Mononuclear cell (primary cell): ENCODE measurements at places on chromosomes 2 and 18. TPM values are rescaled to one million over a fixed set of nuclear protein-coding genes. Genes with fewer than 3 reads are reported as not detected.

BMP10 gene
- total RNA-seq: not detected

GKN2 gene
- not detected for total RNA-seq

MC5R gene
- not detected for total RNA-seq

RASGRP3 gene
- total RNA-seq: 31.5 TPM

CEBPZ gene
- total RNA-seq: 78.4 TPM

CAPN14 gene
- total RNA-seq: 0.21 TPM

CNTNAP5 gene
- total RNA-seq: not detected

TUBB8B gene
- total RNA-seq: not detected

FBXO41 gene
- total RNA-seq: 4.2 TPM

KYNU gene
- total RNA-seq: 35.9 TPM

RIT2 gene
- total RNA-seq: not detected

ALPG gene
- total RNA-seq: not detected

EVX2 gene
- not detected for total RNA-seq

ZSCAN30 gene
- total RNA-seq: 6.1 TPM

ZNF512 gene
- 12.8 TPM for total RNA-seq
